ENCODE measurements at places on chromosomes 3 and 15.
A peak's percentile ranks its signal among the peaks of the same experiment; 100 is the strongest.

DNA sequence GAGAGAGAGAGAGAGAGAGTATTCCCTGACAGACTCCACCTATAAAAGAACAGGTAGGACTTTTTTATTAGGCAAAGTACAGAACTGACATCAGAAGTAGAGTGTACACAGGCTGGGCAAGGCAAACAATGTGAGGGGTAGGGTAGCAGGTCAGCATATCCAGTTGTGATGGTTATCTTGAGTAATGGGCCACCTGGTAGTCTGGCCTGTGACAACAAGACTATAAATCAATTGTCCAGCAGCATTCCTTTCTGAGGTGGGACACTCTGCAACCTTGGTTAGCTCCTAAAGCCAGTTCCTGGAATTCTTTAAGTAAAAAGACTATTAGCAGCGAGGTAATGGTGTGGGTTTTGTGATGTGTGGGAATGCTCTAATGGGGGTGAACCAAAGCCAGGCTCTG is 14.9 kb upstream of the TMCC1 start:
- no peak for DNase-seq

DNA sequence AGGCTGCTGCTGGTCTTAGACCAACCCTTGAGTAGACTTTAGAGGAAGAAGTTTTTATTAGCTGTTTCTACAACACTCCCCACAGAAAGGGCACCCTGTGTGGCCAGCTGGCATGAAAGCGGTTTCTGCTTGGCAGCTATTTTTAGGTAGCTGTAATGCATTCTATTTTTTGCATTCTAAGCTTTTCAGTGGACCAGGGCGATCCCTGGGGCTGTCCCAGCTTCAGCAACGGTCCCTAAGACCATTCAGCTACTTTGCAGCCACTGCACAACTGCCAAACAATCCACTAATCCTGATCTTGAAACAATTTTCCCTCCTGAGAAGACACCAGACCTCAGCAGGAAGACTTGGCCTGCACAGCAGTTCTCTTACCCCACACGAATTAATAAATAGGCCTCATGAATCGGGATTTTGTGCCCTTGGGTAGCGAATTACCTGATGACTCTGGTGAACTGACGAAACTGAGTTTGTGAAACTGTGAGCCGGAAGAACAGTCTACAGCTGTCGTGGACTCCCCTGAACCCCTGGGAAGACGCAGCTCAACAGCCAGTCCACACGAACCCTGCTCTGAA is 14.6 kb upstream of the TFRC start:
- peak; percentile 31 for DNase-seq

GRCh38 chr3:129975705-129976048 is 1.2 kb downstream of the TRH start:
- no peak for DNase-seq

GRCh38 chr3:64199932-64200331 is 25.3 kb downstream of the PRICKLE2 start:
- DNase-seq: no peak

DNA sequence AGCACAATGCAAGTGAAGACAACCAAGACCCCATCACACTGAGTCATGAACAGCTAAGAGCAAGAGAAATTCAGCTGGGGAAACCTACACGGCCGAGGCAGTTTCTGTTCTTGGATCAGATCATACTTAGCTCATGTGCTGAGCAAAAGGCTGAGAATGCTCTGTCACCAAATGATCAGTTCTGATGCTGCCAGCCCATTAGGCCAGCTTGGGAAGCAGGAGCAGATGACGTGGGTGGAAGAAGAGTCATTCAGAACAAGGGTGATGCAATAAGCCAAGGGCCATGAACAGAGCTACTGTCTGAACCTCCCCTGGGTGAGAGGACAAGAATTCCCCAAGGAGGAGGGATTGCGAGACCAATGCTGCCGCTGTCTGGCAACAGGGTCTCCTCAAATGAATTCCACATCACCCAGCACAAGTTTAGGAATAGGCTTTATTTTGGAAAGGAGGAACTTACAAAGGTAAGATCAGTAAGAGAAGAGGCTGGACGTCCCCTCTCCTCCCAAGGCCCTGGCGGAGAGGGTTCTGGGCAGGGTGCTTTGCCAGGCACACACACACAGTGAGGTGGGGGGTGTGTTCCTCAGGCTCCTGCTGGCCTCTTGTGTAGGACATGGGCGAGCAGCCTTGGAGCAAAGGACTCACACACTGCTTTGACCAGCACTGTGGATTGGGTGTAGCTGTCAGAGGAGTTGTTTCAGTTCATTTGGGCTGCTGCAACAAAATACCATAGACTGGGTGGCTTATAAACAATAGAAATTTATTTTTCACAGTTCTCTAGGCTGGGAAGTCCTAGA is 65.6 kb upstream of the CTXND1 start:
- DNase-seq: peak; percentile 85

- DNase-seq: no peak
Measured at GRCh38 chr15:71473751-71474150, 336.6 kb upstream of the NR2E3 start.

DNA sequence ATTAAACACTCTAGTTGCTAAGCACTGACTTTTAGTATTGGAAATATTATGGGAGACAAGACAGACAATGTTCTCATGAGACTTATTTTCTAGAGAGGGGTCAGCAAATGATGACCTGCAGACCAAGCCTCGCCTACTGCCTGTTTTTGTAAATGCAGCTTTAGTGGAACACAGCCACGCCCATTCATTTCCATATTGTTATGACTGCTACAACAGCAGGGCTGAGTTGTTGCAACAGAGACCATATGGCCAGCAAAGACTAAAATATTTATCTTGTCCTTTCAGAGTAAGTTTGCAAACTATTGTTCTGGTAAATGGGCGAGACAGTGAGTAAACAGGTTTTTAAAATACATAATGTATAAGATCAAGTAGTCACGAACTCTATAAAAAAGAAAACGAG is 570.2 kb downstream of the NTRK3 start:
- DNase-seq: no peak

DNA sequence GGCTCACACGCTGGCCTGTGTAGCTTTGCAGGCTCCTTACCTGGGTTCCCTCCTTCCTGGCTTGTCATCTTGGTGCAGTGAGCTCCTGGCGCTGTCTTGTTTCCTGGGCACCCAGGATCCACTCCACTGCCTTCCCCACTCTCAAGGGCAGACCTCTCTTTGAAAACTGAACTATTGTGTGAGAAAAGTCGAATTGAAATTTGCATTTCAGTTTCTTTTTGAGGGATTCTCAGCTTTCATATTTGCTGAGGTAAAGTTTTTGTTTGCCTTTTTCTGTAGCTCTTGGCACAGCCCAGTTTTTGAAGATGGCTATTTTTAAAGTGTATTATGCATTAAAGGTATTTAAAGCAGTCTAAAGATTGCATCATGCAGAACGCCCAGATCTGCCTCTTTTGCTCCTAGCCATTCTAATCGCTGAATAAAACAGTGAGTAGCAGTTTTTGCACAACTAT is 70.1 kb downstream of the CCK start:
- DNase-seq: peak; percentile 27

DNA sequence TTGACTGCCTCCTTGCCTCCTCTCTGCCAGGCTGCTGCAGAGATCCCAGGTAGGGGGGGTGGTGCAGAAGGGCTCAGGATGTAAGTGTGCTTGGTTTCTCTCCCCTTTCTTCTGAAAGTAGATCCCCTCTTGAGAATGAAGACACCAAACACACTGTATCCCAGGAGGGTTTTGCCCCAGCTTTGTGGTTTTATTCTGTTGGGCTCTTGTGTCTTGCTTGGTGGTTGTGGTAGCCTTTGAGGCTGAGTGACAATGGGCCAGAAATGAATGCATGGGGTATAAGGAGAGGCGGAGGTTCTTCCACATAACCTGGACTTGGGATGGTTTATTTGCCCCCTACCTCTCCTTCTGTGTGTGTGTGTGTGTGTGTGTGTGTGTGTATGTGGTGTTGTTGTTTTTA is 5.7 kb downstream of the PDIA5 start:
- DNase-seq: no peak

DNA sequence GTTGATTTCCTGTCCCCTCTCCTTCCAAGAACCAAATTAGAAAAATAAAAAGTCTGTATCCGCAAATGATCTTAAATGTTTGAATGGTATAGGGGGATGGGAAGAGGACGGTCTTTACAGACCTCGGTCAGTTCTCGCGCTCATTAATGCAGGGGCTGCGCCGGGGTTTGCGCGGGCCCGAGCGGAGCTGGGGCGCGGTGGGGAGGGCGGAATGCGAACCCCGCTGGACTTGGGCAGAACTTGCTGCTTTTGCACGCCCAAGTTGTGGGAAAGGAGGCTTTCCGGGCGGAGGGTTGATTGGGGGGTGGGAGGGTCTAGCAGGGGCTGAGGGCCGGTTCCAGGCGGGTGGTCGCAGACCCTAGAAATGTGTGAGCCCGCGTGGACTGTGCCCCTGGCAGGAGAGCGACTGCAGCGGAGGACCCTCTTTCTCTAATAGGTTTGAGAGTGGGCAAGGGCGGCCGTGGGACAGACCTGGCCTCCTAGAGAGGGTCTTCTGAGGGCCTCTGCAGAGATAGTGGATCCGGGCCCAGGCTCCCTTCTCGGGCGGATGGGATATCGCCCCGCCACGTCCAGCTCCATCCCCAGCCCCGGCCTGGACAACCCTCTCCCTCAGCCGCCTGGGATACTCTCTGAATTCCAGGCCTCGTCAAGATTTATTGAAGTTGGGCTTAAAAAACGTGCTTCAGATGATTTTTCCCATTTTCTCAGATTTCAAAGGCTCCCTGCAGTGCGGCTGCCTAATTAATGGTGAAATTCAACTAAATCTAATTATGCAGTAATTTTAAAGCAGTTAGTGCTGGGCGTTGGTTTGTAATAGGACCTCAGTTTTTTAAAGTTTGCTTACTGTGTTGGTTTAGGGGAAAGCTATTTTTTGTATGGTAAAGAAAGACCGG is 11.3 kb downstream of the NR2F2 start:
- no peak for DNase-seq
